ENCODE measurements at places on chromosomes 11 and 22. TPM values are rescaled to one million over a fixed set of nuclear protein-coding genes. Genes with fewer than 3 reads are reported as not detected.
A peak's percentile ranks its signal among the peaks of the same experiment; 100 is the strongest.

FOLR1 gene
- not detected for total RNA-seq

RGL4 gene
- not detected for total RNA-seq

ASRGL1 gene
- total RNA-seq, result 10.5 TPM

CPT1B gene
- 1.5 TPM for total RNA-seq

TNRC6B gene
- total RNA-seq, result 11.6 TPM

TMEM184B gene
- 26.2 TPM for total RNA-seq

MS4A6A gene
- total RNA-seq, result not detected

DDTL gene
- total RNA-seq, result 6.5 TPM

DNA sequence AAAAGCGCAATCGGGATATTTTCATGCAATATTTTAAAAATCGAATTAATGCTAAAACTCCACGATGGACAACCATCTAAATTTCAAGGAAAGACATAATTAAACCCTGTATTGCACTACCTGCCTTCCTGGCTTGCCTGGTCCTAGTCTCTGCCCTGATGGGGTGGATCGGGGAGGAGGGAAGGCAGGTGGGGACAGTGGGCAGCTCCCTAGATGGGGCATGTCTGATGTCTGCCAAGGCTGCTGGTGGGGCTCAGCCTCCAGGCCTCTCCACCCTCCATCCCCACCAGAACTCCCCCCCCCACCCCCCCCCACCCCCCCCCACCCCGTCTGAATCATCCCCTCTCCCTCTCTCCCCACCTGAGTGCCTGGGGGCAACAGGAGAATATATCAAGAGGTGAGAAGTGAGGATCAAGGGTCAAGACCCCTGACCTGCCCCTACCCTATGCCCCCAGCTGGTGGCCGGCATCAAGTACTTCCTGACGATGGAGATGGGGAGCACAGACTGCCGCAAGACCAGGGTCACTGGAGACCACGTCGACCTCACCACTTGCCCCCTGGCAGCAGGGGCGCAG, 650 bp downstream of the CST6 start:
- DNase-seq, result no peak

DNA sequence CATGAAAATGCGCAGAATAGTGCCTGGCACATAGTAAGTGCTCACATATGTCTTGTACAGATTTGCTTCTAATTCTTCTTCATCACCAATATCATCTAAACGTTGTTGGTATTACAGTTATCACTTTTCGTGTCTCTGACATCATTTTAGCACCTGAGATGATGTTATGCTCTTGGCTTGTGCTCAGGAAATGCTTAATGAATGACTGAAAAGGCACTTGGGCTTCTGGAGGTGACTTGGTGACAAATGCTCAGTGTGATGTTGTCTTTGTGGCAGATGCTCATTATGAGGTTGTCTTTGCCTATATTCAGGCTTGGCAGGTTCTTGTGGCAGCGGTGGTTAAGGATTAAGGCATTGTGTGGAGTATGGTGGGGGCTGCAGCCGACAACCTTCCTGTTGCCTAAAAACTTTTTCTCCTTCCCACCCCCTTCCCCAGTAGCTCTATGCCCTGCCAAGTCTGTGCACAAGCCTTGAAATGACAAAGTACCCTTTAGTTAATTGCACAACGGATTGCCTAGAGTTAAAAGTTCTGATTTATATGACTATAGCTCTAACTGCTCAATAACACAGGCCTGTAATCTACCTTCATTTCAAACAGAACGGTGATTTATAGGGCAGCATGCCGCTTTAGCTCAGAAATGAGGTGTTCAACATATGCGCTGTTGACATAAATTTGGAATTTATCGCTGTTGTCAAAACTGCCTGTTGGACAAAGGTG, 82.5 kb downstream of the ZBTB16 start:
- DNase-seq, result no peak

GRCh38 chr11:116797816-116798215, 6.1 kb upstream of the APOA5 start:
- DNase-seq, result no peak

GRCh38 chr22:19706661-19707151, 7.6 kb upstream of the SEPTIN5 start:
- no peak for DNase-seq

GRCh38 chr11:95867105-95867504, 56.8 kb downstream of the MTMR2 start:
- DNase-seq, result no peak

DNA sequence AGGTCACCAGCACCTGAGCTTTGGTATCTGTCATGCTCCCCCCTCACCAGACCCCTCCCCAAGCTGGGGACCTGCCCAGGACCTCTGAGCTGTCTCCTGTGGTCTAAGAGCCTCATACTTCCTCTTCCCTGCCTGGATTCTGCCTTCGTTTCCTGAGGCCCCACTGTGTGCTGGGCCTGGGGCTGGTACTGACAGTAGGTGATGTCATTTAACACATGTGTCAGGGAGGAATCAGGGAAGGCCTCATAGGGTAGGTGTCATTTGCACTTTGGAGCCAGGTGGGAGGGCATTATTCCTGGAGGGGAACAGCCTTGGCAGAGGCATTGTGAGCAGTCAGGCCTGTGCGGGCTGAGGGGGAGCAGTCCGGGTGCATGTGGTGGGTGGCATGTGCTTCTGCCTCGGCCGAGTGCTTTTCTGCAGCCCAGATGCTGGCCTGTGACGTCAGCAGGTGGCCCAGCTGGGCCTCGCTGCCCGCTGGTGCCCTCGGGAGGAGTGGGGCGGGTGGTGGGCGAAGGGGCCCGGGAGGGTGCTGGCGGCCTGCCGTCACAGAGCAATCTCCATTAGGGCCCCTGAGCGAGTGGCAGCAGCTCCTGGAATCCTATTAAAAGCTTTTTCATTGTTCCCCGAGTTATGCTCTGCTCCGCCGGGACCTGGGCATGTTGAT, 9.1 kb downstream of the FLRT1 start:
- DNase-seq, result no peak

DNA sequence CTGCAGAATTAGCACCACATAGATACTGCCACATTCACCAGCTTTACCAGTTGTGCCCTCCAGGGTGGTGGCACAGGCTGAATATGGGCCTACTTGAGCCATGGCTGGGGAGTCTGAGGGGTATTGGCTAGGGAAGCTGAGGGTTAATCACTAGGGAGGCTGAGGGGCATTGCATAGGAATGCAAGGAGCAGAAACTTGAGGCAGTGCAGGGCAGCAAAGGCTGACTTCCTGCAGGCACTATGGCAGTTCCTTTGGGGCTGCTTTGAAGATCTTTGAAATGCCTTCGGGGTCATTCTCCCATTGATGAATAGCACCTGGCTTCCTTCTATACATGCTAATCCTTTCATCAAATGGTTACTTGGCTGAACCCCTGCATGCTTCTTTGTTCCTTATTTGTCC, 171.5 kb downstream of the RCN1 start:
- DNase-seq, result no peak

- DNase-seq, result no peak
These were observed 40.7 kb downstream of the CD6 start for GRCh38 chr11:61011950-61012736.

- peak; percentile 26 for DNase-seq
These were observed 667 bp downstream of the DGCR6L start for GRCh38 chr22:20319041-20319744.
